Activated effector memory CD4-positive, alpha-beta T cell treated with Interleukin-2 at 50 U/mL for 16 hours (primary cell): ENCODE measurements at places on chromosomes 4 and X.

GRCh38 chr4:48300004-48300403 is 30.4 kb upstream of the TEC start:
- no peak for DNase-seq

DNA sequence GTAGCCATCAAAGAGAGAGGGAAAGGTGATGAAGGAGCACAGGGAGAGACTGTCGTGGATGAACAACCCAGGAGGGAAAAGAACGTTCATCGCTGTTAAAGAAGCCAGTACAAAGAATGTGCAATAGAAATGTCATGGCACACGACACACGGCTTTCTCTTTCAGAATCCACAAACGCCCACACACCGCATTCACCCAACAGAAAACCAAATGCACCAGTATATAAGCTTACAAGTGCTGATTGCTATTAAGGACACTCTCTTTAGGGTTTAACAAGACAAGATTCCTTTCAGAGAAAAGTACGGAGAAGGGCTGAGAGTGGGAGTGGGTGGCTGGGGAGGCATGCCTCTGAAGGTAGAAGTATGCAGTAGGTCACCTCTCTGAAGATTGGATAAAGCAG is 80.2 kb downstream of the C4orf51 start:
- DNase-seq = no peak

- DNase-seq = no peak
Measured at GRCh38 chrX:41033299-41033698, 51.9 kb upstream of the USP9X start.

GRCh38 chrX:24728530-24728929 is 34.8 kb downstream of the POLA1 start:
- no peak for DNase-seq

GRCh38 chr4:40421839-40422708 is 86.9 kb downstream of the CHRNA9 start:
- no peak for DNase-seq

DNA sequence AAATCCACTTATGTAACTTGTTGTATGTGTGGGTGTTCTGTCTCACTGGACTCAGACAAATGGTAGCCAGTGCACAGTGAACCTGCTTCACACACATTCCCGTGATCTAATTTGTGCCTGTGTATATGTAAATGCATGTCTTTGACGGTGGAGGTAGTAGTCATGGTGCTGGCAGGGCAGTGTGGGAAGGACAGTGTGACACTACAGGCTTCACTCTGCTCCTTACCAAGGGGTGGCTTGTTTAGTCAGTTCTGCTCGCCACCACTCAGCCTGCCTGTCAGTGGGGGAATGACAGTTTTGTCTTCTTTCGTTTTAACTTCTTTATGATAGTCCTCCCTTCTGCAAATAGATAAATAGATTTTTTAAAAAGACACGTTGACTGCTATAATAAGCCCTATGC is 17.7 kb upstream of the PAQR3 start:
- DNase-seq = no peak
